ENCODE measurements at places on chromosomes 7 and 10. TPM values are rescaled to one million over a fixed set of nuclear protein-coding genes. Genes with fewer than 3 reads are reported as not detected.

Gene LMOD2
- 1,114 TPM for total RNA-seq

Gene HGF
- total RNA-seq = 1.3 TPM

Gene PAXIP1
- 7.3 TPM for total RNA-seq

Gene FAM170B
- total RNA-seq = not detected
